ENCODE measurements at places on chromosomes 6 and 20.

GRCh38 chr6:32685603-32686002, 19.1 kb upstream of the HLA-DQB1 start:
- no peak for DNase-seq

DNA sequence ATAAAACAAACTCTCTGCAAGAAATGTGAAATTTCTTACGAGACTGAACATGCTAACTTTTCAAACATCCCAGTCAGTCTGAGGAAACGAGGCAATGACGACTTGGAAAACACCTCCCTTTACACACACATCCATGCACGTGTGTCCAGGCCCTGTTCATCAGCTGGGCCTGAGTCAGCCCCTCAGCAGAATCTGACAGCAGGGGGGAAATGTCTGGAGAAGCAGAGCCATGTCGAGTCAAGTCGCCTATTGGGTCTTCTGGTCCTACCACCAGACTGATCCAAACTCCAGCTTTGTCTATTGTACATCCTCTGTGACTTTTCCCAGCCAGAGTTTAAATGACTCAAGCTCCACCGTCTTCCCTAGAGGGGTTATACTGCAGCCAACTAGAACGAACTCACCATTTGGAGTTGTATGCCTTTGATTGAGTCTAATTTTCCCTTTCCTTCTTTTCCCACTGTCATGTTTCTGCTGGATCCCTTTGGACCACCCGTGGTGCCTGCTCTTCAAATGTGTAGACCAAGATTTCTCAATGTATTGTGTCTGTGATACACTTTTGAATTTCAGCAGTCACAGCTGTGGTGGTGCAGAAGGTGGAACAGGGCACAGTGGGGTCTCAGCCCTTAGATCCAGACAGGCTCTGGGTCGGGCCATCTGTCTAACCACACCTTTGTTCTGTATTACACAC, 254.0 kb downstream of the CDC5L start:
- DNase-seq, result no peak

GRCh38 chr20:5967469-5967868, 17.0 kb downstream of the MCM8 start:
- no peak for DNase-seq

- DNase-seq, result no peak
These were observed 9.9 kb downstream of the ATXN1 start for GRCh38 chr6:16751251-16751946.

- DNase-seq, result no peak
These were observed 46.3 kb downstream of the OR2B2 start for GRCh38 chr6:27865850-27866356.

- DNase-seq, result no peak
These were observed 162.8 kb downstream of the PTPRK start for GRCh38 chr6:128357392-128358130.

- no peak for DNase-seq
These were observed 336.1 kb upstream of the CITED2 start for GRCh38 chr6:139710556-139710955.

GRCh38 chr6:72931325-72931887, 293.9 kb downstream of the KHDC1L start:
- no peak for DNase-seq

GRCh38 chr20:38640521-38640920, 38.9 kb downstream of the ARHGAP40 start:
- DNase-seq, result no peak

DNA sequence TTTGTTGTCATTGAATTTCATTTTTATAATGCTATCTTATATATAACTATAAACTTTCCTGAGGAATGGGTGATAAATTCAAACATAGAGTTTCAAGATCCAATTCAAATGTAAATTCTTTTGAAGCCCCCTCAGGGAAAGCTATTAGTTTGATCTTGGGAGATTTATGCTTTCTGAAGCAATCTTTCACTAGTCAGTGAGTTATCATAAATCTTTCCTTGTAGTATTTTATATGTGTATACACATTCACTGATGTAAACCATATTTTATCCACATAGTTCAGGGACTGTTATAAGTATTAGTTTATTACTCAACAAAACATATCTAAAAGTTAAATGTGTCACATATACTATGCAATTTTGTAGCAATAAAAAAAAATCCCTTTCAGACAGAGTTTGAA, 2.9 kb upstream of the EPM2A start:
- no peak for DNase-seq

GRCh38 chr6:45830441-45831139, 185.1 kb downstream of the CLIC5 start:
- DNase-seq, result no peak

GRCh38 chr6:20173833-20174792, 38.2 kb downstream of the MBOAT1 start:
- no peak for DNase-seq

DNA sequence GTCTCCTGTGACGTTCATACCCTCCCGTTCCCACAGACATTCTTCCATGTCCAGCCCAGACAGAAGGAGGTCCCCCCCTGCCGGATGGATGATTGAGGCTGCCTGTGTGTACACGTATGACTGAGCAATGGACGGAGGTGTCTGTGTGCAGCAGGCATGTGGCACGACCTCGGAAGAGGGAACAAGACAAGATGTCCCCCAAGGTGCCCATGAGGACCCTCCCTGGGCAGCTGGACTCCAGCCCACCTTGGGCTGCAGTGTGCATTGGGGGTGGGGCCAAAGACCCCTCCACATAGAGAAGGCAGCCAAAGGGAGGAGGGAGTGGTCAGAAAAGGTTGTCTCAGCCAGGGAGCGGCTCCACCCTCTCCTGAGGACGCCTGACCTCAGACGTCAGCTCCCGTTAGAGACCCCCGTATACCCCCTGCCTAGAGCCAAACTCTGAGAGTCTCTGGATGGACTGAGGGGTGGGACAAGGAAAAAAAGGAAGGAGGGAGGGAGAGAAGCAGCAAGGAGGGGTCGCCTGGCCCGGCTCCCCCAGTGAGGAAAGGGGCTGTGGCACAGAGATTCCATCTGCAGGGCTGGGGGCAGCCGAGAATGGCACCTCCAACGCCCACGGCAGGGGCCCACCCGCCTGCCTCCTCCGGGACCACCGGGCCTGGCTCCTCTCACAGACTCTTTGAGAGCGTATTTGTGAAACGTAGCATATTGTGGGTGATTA, 92.9 kb upstream of the BHLHE23 start:
- DNase-seq, result no peak

- DNase-seq, result no peak
These were observed 9.8 kb downstream of the NCOA6 start for GRCh38 chr20:34815636-34816035.

DNA sequence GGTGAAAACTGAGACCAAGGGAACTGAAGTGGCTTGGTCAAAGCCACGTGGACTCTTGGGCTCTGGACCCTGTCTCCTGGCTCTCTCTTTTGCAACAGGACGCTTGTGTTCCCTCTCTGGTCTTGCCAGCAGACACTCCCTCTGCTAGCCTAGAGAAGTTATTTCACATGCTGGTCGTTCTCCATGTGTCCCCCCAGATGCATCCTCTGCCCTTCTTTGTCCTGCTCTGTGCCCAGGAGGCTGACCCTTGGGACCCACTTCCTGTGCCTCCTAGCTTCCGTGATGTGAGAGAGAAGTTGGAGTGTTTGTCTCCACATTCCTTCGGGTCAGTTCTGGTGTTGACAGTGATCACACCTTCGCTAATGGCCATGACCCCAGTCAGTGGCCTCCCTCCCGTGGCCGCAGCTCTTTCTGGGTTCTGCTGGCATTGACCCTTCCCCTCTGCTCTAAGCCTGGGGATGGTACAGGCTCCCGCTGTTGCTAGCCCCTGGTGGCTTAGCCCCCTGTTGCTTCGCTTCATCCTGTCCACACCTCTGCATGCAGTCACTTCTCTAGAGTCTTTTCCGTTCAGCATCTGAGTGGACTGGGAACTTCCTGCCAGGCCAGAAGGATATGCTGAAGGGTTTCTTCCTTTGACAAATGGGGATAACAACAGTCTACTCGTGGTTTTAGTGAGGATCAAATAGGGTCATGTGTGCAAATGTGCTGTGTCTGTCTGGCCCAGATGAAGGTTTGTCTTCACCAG, 70.1 kb upstream of the BMP2 start:
- DNase-seq, result no peak

DNA sequence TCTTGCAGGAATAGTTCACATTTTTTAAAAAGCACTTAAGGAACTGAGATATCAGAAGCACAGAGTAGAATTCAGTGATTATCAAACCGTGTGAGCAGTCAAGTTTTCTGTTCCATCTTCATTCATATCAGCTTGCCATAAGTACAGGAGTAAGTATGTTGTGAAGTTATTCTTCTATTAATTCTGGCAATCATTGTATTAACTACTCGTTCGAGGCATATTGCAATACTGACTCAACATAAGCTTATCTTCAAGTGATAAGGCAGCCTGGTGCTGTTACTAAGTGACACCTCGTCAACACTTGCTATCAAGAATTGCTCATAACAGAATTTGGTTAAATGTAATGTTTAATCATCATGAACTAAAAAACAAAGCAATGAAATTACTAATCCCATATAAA, 75.7 kb upstream of the SNX9 start:
- DNase-seq, result no peak

- DNase-seq, result no peak
These were observed 192.5 kb upstream of the KCNK16 start for GRCh38 chr6:39515006-39515405.

GRCh38 chr6:38445336-38445735, 194.4 kb downstream of the BTBD9 start:
- no peak for DNase-seq

DNA sequence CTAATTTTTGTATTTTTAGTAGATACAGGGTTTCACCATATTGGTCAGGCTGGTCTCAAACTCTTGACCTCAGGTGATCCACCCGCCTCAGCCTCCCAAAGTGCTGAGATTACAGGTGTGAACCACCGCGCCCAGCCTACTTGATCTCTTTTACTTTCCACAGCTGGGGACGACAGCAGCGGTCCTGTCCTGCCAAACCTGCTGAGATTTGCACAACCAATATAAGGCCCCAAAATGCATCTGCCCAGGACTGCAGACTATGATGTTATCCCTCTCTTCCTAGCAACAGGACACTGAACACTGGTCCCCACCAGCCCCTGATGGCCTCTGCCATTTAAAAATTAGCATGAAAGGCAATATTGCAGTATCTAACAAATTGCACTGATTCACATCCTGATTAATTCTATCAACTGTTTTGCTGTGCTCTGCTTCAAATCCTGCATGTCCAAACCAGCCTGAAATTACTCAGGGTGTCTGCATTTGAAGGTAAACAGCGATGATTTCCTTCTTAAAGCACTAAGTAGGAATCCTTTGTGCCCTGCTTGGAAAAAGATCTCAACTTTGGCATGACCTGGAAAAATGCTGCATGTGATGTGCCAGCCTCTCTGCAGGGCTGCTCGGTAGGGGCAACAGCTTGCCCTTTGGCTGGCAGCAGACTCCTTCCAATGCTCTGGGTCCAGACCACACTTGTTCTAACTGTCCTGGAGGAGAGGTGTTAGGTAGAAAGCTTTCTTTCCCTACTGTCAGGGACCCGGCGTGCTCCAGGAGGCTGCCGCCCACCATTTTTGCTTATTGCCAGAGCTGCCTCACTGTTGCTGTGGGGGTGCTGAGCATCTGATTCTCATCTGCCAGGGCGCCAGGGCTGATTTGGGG, 27.4 kb upstream of the PXDC1 start:
- no peak for DNase-seq

DNA sequence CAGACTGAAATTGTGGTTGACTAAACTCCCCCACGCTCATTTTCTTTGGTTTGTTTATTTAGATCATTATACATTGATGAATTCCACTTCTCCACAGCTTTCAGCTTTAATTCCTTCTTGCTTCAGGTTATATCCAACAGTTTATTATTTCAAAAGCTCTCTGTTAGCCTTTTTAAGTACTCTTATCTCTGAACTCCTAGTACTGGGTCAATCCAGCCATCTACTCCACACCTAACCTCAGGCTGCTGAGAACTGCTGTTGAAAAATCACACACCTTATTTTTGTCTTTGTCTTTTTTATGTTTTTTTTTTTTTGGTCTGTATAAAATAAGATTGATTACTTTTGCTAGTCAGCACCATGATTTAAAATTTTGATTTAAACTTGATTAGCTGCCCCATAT, 32.9 kb downstream of the FLRT3 start:
- no peak for DNase-seq

DNA sequence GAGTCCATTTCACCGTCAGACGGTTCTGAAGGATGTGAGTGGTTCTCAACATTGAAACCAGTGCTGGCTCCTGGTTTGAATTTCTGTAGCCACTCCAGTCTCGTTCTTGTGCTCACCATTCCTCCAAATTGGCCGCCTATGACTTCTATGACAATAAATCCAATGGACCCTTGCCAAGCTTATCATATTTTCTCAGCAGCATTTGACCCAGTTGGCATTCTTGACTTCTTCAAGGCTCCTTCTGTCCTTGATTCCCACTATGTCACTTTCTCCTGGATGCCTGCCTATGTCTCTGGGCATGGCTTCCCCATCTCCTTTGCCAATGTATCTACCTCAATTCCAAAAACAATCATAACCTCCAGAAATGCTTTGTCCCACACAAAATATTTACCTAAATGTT, 756.0 kb upstream of the NRSN1 start:
- no peak for DNase-seq

- DNase-seq, result no peak
These were observed 109.7 kb downstream of the RCAN2 start for GRCh38 chr6:46381579-46381978.

- no peak for DNase-seq
These were observed 31.4 kb downstream of the STK4 start for GRCh38 chr20:44997668-44998067.

- DNase-seq, result no peak
These were observed 406.3 kb downstream of the PREX1 start for GRCh38 chr20:48421547-48421946.

- no peak for DNase-seq
These were observed 5.5 kb downstream of the TCF19 start for GRCh38 chr6:31163922-31164321.

GRCh38 chr6:79949233-79949632, 1.9 kb upstream of the ELOVL4 start:
- DNase-seq, result no peak

DNA sequence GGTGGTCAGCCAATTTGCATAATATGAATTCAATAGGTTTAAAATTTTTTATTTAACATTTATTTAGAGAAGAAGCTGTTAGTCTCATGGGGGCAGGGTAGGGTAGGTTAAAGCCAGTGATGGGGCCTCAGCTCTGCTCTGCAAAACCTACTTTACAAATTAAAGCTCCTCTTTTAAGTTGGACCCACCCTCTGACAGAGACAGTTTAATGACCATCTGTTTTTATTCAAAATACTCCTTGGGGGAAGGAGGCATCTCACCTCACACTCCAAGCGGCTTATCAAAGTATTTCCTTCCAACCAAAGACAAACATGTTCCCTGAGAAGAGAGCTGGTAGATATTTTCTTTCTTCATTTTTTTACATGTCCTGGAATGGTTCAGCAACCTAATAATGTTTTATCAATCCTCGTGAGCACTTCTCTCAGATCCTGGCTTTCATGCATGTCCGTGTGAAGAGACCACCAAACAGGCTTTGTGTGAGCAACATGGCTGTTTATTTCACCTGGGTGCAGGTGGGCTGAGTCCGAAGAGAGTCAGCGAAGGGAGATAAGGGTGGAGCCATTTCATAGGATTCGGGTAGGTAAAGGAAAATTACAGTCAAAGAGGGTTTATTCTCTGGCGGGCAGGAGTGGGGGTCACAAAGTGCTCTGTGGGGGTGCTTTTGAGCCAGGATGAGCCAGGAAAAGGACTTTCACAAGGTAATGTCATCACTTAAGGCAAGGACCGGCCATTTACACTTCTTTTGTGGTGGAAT, 184.7 kb downstream of the GJA1 start:
- no peak for DNase-seq

- DNase-seq, result no peak
These were observed at the start of gene KHDRBS2 for GRCh38 chr6:62285612-62286469. KHDRBS2 (minus strand) TSS chr6:62286225.

Data from H54 (cell line).